ENCODE measurements at places on chromosomes 2 and 18.

DNA sequence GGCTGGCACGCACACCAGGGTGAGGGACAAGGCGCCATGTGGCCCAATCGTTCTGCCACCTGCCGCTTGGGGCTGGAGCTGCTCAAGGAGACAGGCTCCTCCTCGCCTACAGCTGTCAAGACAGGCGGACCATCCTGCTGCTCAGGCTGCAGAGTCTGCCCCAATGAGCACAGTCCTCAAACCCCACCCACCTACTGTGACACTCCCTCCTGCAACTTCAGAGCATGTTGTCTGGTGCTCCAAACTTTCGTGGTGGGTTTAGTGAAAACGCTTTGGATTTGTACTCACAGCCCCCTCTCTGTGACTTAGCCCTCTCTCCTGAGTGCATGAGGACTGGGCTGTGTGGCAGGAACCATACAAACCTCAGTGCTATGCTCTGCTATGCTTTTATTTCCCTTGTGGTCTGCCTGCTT, 23.2 kb upstream of the SLC35F6 start:
- DNase-seq, result no peak

DNA sequence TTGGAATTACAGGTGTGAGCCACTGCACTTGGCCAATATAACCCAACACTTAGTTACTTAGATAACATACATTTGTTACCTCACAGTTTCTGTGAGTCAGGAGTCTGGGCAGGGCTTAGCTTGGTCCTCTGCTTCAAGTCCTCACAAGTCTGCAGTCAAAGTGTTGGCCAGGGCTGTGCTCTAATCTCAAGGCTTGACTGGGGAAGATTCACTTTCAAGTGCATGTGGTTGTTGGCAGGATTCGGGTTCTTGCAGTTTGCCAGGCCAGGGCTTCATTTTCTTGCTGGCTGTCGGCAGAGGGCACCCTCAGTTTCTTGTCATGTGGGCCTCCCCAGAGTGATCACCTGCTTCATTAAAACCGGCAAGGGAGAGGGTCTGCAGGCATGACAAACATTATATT, 103.7 kb downstream of the SLC4A3 start:
- DNase-seq, result no peak

GRCh38 chr2:42752816-42753813, 10.8 kb downstream of the OXER1 start:
- no peak for DNase-seq

GRCh38 chr2:170141865-170142264, 36.1 kb upstream of the MYO3B start:
- no peak for DNase-seq

DNA sequence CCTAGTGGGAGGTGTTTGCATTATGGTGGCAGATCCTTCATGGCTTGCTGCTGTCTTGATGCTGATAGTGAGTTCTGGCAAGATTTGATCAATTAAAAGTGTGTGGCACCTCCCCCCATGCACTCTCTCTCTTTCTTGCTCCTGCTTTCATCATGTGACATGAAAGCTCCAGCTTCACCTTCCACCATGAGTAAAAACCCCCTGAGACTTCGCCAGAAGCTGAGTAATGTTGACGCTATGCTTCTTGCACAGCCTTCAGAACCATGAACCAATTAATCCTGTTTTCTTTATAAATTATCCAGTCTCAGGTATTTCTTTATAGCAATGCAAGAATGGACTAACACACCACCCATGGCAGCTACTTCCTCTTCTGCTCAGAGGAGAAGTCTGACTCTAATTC, 2181.4 kb upstream of the PIK3C3 start:
- no peak for DNase-seq
